ENCODE measurements at places on chromosomes 3 and 15.

GRCh38 chr15:62964251-62964650 lies 78.3 kb upstream of the TPM1 start:
- DNase-seq, result no peak

GRCh38 chr15:77658304-77658703 lies 25.6 kb upstream of the LINGO1 start:
- DNase-seq, result no peak

- no peak for DNase-seq
Observed at GRCh38 chr15:43868406-43868805, 41.6 kb downstream of the WDR76 start.

DNA sequence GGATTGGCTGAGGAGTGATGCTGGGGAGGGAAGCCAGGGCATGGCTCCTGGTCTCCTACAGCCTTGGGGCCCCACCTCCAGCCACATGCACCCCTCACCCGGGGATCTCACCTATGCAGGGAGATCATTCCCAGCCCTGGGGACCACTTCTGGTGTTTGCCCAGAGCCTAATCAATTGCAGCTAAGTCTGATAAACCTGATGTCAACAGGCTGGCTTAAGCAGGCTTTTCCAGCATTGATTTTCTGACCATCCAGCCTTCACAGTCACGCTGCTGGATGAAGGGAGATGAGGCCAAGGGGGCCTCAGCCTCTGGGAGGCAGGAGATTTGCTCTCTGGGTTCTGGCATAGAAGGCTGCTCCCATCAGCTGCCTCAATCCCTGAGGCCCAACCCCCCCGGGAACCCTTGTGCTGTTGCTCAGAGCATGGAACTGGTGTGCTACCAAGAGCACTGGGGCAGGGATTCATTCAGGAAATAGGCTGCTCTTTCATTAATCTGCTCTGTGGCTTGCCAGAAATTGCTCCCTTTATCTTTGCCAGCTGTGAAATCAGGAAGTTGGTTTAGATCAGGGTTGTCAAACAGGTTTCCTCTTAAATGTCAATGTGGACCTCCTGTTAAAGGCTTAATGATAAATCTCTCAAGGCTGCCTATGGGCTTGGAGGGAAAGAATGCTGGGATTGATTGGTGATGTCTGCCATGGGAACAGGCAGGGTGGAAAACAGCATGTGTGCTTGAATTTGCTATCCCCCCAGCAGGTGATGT lies 19.0 kb downstream of the FAM3D start:
- no peak for DNase-seq

DNA sequence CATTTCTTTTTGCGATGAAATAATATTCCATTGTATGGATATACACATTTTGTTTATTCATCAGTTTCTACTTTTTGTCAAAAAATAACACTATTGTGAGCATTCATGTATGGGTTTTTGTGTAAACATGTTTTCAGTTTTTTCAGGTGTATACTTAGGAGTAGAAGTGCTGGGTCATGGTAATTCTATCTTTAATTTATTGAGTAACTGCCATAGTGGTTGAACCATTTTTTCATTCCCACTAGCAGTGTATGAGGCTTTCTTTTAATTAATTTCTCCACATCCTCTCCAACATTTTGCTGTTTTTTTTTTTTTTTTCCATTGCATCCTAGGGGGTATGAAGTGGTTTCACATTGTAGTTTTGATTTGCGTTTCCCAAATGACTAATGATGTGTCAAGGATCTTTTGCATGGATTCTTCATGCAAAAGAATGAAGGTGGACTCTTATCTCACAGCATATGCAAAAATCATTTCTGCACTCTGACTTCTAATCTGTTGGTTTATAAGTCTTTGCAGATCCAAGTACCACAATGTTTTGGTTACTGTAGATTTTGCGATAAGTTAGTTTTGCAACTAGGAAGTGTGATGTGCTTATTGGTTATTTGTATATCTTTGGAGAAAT lies 12.6 kb downstream of the ATP2C1 start:
- no peak for DNase-seq

- no peak for DNase-seq
Observed at GRCh38 chr3:30668051-30668609, 61.7 kb downstream of the TGFBR2 start.

DNA sequence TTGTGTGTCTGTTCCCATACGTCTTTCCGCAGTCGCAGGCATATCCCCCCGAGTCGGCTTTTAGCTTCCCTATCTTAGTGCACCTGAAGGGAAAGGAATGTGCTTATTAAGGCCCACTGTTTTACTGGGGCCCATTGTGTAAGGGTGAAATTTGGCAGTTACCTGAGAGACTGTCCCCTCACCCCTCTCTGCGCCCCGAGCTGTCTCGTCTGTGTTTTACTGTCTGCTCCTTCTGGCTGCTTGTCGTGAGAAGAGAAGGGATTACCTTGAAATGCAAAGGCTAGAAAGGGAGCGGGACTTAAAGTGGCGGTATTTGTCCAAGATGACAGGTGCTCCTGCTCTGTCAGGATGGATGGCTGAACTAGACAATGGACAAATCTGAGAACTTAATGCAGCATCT lies 233.0 kb upstream of the POU1F1 start:
- DNase-seq, result no peak

DNA sequence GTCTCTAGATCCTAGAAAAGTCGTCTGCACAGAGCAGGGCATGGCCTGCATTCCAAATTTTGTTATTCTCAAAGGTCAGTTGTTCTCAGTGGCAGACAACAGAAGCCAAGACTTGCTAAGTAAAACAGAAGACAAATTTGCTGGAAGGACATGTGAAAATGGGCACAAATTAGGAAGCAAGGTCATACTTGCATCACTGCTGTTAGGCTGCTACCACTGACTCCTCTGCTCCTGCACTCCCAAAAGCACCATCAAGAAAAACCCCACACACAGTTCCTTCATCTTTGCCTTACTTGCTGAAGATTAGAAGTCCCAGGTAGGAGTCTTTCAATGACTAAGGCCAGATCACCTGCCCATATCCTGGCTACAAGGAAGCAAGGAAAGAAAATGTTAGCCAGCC lies 69.9 kb upstream of the ATP2C1 start:
- no peak for DNase-seq

DNA sequence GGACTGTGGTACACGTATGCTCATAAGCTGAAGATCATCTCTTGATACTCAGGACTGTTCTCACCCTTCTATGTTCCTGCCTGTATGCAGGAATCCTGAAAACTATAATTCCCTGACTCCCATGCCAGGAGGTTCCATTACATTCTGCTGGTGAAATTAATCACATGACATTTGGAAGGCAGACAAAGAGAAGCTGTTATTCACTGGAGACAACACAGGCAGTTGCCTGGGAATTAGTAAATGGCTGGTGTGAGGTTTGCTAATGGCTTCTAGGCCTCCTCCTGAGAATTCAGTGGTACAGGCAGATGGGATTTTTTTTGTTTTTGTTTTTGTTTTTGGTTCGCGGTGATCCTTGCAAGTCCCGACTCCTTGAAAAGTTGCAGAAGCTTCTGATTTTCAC lies 91.4 kb downstream of the CTNNB1 start:
- no peak for DNase-seq

DNA sequence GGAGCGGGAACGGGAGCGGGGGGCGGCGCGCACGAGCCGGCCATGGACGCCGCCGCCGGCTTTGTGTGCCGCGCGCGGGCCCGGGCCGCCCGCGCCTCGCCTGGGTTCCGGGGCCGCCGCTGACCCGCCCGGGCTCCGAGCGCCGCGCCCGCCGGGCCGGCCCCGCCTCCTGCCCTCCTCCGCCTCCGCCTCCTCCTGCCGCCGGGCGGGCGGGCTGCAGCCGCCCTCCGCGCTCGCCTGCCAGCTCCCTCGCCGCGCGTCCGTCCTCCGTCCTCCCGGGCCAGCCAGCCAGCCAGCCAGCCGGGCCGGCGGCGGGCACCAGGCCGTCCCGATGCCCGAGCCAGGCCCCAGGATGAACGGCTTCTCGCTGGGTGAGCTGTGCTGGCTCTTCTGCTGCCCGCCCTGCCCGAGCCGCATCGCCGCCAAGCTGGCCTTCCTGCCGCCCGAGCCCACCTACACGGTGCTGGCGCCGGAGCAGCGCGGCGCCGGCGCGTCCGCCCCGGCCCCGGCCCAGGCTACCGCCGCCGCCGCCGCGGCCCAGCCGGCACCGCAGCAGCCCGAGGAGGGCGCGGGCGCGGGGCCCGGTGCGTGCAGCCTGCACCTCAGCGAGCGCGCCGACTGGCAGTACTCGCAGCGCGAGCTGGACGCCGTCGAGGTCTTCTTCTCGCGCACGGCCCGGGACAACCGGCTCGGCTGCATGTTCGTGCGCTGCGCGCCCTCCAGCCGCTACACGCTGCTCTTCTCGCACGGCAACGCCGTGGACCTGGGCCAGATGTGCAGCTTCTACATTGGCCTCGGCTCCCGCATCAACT lies at the start of gene ABHD17C:
TSS of gene ABHD17C (plus strand) at position 212 of the 812 bp plus-strand sequence. CDS start at position 332, 120 bp downstream.
- no peak for DNase-seq

GRCh38 chr3:8847317-8847716 lies 77.9 kb upstream of the OXTR start:
- DNase-seq, result no peak

- DNase-seq, result no peak
Observed at GRCh38 chr15:40115670-40116093, 7.0 kb upstream of the BMF start.

DNA sequence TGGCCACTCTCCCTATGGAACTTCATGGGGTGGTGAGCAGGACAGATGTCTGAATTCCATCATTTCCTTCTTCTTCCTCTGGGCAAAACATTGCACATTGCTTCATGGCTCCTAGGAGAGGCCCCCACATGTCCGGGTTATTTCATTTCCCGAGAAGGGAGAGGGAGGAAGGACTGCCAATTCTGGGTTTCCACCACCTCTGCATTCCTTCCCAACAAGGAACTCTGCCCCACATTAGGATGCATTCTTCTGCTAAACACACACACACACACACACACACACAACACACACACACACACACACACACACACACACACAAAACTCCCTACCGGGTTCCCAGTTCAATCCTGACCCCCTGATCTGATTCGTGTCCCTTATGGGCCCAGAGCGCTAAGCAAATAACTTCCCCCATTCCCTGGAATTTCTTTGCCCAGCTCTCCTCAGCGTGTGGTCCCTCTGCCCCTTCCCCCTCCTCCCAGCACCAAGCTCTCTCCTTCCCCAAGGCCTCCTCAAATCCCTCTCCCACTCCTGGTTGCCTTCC lies 1.9 kb downstream of the RHO start:
- no peak for DNase-seq

DNA sequence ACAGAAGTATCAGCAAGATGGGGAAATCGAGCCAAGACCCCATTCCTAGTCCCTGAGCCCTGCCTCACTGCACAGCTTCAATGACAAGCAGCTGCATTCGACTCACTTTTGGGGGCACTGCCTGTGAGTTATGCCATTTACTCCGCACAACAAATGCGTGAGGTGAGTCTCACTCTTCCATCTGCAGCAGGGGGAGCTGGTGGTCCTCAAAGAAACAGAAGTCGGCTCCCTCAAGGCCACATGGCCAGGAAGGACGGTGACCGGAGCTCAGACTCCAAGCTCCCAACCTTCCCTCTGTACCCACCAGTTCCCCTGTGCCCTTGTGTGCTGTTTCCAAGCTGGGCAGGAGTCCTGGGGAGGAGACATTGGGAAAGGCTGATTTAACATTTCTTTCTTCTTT lies 127.7 kb upstream of the IQSEC1 start:
- DNase-seq, result no peak

- DNase-seq, result no peak
Observed at GRCh38 chr3:104297617-104298016, 1069.1 kb upstream of the ALCAM start.

DNA sequence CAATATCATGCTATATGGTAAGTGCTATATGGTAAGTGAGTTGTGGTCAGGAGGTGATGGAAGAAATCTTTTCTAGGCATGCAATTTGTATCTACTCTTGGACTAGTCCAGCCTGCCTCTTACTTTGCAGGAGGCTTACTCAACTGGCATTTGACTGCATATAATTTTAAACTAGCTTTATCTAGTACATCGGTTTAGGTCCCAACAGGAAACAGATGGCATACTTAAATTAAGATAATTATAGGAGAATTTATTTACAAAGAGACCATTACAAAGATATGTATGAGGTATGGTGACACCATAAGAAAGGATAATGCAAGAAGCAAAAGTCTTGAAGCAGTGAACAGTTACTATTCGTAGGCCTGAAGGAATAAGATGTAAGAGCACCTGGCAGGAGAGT lies 7.8 kb downstream of the SLC28A2 start:
- DNase-seq, result no peak

GRCh38 chr3:123798550-123798949 lies 85.6 kb downstream of the MYLK start:
- DNase-seq, result no peak

GRCh38 chr3:17194116-17194515 lies 309.4 kb downstream of the PLCL2 start:
- no peak for DNase-seq

- no peak for DNase-seq
Observed at GRCh38 chr3:127707851-127708411, 35.2 kb downstream of the ABTB1 start.

GRCh38 chr3:153291059-153291685 lies 129.1 kb downstream of the RAP2B start:
- no peak for DNase-seq

- no peak for DNase-seq
Observed at GRCh38 chr3:157423337-157423736, 13.3 kb upstream of the PTX3 start.

- no peak for DNase-seq
Observed at GRCh38 chr15:90358124-90359033, 6.3 kb downstream of the ZNF774 start.

DNA sequence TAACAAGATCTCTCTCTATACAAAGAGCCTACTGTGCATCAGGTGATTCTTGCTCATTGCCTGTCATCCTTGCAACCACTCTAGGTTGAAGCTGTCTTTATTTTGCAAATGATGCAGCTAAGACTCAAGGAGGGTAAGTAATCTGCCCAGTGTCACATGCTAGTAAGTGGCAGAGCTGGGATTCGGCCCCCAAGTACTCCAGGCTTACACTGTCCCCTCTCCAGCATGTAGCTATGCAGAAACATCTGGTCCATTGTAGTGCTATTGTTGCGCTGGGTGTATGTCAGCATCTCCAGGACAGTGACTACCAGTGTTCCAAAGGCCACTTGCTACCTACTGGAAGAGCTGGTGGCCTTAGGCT lies 248.9 kb downstream of the SLCO3A1 start:
- DNase-seq, result no peak

DNA sequence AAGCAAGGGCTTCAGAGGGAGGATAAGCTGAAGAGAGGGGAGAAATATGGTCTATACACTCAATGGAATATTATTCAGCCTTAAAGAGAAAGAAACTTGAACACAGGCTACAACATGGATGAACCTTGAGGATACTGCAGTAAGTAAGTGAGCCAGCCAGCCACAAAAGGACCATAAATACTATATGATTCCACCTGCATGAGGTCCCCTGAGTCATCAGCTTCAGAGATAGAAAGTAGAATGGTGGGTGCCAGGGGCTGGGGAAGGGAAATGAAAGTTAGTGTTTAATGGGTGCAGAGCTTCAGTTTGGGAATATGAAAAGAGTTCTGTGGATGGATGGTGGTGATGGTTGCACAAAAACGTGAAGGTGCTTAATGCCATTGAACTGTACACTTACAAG lies 68.4 kb upstream of the SEC13 start:
- DNase-seq, result no peak

GRCh38 chr15:39819533-39819932 lies 36.9 kb upstream of the FSIP1 start:
- no peak for DNase-seq

GRCh38 chr15:76160426-76161152 lies 100.8 kb downstream of the TMEM266 start:
- no peak for DNase-seq

GRCh38 chr3:61417352-61417751 lies 144.0 kb upstream of the PTPRG start:
- DNase-seq, result no peak

Measured in NCI-H2107 (cell line).